ENCODE measurements at places on chromosomes 2 and 18.

GRCh38 chr18:13264091-13265007 lies 45.8 kb downstream of the LDLRAD4 start:
- DNase-seq: no peak

DNA sequence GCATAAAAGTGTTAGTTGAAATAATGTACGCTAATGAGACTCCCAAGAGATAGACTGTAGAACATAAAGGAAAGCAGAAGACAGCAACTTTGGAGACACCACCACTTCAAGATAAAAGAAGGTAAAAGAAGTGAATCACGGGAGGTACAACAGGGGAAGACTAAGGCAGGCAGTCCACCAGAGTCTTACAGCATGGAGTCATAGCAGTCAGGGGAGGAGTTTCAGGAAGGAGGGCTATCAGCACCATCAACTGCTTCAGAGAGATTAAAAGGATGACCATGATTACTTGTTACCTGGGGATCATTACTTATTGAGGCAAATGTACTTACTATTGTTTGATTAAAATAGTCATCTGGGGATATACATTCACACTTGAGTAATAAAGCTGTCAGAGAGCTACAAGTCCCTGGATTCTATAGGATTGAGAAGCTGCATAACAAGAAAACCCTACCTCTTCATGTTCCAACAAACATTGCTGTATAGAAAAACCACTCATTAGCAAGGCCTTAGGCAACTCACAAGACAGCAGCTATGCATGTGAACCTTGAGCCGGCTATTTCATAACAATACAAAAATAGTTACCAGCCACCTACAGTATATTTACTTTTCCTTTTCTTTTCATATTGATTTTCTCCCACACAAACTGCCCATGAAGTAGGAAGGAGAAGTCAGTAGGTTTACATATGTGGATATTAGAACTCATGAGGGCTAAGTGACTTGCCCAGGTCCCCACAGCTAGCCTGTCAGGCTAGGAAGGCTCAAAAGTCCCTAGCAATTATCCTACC lies 101.7 kb downstream of the PDE11A start:
- no peak for DNase-seq

- DNase-seq: no peak
Measured at GRCh38 chr2:227401550-227401949, 13.8 kb upstream of the SCYGR1 start.

DNA sequence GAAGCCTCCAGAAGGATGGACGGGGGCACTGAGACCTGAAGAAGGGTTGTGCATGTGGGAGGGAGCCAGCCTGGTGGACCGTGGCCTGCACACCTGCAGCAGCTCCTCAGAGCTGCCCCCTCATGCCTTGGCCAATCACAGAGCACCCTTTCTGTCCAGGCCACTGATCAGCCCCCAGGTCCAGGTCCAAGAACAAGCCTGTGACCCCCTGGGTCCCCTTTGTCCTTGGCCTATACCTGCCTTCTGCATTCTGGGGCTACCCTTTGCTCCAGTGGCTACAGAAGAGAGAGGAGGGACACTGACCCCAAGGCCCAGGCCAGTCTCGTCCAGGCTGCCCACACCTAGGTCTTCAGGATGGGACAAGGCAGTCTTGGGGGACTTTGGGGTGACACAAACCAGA lies 62.2 kb downstream of the AGAP1 start:
- DNase-seq: no peak

DNA sequence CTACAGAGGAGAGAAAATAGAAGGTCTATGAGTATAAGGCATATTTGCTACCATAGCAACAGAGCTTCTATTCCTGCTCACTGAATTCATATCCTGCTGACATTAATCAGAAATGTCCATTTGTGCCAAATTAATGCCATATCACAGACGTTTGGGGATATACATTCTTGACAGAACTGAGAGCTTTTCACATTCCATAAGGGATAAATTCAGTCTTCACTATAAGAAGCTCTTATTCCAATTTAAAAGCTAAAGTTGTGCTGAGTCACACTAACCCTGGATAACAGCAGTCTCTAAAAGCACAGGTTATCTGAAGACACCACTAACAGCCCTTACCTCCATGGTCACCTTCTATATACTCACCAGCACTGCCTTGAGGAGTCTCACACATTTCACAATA lies 178.1 kb downstream of the RAB3GAP1 start:
- no peak for DNase-seq

GRCh38 chr2:187939180-187939579 lies 352.5 kb upstream of the GULP1 start:
- DNase-seq: no peak

DNA sequence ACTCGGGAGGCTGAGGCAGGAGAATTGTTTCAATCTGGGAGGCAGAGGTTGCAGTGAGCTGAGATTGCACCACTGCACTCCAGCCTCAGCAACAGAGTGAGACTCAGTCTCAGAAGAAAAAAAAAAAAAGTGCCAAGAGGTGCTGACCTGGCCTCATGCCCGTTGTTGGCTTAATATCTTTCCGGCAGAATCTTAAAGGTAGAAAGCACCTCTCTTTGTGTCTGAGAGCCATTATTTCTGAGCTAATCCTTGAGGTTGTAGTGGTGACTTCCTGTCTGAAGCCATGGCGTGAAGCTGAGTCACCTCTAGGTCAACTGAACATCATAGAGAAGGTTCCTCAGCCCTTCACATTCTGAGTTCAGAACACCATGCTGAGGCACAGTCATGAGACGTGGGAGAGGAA lies 60.4 kb downstream of the WDSUB1 start:
- no peak for DNase-seq

Measured in nephron progenitor cell (in vitro differentiated cells).